ENCODE measurements at places on chromosomes 4 and X.
A peak's percentile ranks its signal among the peaks of the same experiment; 100 is the strongest.

GRCh38 chr4:186265683-186266652, at the start of gene F11:
F11 (plus strand) TSS chr4:186266189; CDS start chr4:186267137, 948 bp downstream.
- no peak for DNase-seq

- no peak for DNase-seq
Measured at GRCh38 chr4:122716825-122717448, 15.6 kb upstream of the BBS12 start.

DNA sequence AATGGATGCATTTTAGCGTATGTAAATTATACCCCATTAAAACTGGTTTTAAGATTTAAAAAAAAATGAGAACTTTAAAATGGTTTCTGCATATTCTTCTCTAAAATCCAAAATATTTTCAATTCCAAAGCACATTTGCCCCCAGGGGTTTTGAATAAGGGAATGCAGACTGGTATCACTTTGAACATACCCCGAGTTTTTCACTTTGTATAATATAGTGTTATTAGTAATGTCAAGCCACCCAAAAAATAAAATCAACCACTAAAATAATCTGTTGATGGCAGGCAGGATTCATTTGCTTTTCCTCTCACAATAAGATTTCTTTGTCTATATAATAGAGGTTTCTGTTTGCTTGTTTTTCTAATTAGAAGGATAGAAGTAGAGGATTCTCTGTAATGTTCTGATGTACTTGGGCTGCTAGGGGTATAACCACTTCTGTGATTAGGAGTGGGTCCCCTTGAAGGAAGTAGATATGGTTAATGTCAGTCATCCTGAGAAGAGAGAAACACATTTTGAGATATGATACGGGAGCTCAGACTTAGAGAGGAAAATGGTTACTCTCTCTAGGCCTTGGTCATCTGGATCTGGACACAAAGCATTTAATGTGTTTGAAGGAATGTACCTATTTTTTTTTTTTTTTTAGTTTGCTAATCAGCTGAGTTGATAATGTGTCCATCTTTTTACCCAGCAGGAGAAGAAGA, 9.3 kb upstream of the LIN54 start:
- no peak for DNase-seq

DNA sequence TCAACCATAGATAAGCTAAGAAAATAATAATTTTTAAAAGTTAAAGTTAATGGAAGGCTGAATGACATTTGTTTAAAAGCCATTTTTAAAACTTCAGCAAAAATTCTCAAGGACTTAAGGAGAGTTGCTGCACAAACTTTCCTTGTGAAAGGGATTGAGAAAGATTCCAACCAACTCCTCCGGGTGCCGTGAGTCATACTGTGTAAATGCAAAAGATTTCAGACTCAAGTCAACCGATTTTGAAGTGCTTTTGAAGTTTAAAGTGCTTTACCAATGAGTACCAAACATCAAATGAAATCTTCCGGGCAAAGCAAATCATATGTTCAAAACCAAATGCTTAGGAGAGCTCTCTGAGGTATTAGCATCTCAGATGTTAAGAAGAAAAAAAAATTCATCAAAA, 31.4 kb downstream of the VCX2 start:
- peak; percentile 4 for DNase-seq

DNA sequence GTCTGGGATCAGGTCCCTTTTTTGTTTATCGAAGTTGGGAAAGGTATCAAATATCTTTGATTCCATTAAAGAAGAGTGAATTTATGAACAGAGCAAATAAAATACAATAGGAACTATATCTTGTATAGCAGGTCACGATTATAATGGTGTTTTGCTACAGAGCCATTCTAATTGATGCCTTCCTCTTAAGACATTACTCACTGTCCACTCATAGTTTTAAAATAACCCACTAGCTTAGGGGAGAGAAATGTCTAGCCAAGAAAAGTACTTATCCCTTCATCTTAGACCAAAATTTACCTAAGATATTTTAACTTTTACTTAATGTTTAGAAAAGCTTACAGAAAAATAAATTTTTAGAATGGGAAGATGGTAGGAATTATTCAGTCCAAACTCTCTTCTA, 112.0 kb upstream of the PABPC4L start:
- DNase-seq, result no peak

- no peak for DNase-seq
Measured at GRCh38 chr4:147368948-147369347, 111.9 kb upstream of the EDNRA start.

GRCh38 chrX:117910216-117910615, 206.4 kb downstream of the KLHL13 start:
- no peak for DNase-seq

DNA sequence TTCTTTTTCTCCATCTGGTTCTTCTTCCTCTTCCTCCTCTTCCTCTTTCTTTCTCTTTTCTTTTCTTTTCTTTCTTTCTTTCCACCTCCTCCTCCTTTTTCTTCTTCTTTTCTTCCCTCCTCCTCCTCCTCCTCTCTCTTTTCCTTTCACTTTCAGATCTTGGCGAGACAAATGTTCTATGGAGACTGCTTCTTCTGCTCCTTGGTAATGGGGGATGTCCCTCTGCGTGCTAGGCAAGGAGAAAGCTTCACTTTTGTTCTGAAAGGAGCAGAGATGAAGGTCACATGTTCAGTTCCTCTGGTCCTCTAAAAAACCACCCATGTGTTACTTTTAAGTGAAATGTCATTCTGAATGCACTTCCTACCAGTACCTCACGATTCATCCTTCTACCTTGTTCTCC, 33.2 kb downstream of the NBDY start:
- no peak for DNase-seq

DNA sequence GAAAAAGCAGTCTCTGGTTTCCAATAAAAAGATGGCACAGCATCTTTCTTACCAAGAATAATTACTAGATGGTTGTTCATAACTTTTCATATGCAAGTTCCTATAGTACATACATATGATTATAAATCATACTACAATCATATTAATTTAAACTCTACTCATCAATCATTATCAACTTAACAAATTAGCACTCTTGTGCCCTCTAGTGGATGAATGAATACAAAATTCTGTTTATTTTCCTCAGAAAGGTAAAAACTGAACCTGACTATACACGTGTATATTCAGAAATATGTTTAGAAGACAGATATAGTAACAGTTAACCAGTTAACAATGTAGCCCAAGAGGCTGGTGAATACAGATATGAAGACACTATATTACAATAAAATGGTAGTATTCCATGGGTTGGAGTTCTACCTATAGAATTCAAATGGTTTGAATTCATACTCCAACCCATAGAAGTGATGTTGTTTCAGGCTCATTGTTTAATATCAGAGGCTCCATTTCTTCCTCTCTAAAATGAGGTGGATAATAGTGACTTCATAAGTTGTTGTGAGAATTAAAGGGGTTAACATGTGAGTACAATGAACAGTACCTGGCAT, 100.0 kb downstream of the ADAMTS3 start:
- DNase-seq, result no peak

DNA sequence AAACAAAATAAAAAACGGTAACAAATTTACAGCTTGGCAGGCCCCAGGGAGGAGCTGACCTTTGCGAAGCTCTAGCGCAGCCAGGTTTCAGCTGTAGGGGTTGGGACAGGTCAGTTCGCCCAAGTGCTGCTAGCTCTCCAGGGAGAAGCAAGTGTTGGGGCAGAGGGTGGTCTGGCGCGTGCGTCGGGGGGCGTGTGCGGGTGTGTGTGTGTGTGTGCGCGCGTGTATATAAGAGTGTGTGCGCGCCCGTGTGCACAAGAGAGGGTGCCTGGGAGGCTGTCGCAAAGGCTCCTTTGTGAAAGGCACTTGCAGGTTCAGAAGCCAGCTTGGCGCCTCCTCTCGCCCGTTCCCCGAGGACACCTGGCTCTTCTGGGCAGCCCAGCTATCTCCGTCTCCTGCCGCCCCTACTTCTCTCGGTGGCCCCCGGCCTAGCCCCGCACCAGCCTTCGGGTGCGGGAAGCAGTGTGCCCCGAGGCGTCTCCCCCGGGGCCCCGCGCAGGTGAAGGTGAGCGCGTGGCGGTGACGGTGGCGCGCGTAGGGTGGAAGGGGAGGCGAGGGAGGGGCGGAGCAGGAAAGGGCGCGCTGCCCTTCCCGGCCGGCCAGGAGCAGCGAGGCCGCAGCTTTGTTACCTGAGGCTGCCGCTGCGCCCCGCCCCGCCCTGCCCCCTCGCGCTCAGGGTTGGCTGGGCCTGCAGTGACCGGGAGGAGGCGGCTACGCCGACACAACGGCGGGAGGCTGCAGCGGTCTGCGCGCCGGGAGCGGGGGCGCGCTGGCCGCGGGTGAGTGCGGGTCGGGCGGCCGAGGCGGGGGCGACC, at the start of gene FHDC1:
TSS of gene FHDC1 (plus strand) at position 693 of the 815 bp plus-strand sequence. CDS start 6,735 bp downstream, outside the sequence.
- DNase-seq, result no peak

GRCh38 chr4:115514675-115515074, 401.3 kb upstream of the NDST4 start:
- no peak for DNase-seq

DNA sequence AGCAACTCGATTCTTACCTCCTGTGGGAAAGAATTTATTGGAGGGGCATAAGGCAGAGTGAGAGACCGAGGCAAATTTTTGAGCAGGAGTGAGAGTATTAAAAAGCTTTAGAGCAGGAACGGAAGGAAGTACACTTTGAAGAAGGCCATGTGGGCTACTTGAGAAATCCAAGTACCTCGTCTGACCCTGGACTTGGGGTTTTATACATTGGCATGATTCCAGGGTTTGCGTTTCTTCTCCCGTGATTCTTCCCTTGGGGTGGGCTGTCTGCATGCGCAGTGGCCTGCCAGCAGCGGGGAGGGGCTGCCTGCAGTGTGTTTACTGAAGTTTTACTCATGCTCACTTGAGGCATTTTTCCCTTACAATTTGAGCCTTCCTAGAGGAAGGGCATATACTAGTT, 3.4 kb downstream of the GALNT7 start:
- DNase-seq, result no peak

DNA sequence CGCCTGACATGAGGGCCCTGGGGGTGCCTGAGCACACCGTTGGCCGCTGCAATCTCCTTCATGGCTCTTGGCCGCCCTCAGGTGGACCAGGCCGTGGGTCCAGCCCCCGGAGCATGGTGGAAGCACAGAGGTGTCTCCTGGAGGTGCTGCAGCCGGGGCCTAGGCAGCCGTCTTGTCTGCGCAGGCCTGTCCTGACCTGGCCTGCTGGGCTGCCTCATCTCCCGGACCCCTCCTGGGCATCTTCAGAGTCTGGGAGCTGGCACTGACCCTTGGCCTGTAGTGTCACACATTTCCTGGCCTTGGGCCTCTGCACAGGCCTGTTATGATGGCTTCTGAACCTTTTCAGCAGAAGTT, 20.9 kb downstream of the UVSSA start:
- DNase-seq, result no peak

DNA sequence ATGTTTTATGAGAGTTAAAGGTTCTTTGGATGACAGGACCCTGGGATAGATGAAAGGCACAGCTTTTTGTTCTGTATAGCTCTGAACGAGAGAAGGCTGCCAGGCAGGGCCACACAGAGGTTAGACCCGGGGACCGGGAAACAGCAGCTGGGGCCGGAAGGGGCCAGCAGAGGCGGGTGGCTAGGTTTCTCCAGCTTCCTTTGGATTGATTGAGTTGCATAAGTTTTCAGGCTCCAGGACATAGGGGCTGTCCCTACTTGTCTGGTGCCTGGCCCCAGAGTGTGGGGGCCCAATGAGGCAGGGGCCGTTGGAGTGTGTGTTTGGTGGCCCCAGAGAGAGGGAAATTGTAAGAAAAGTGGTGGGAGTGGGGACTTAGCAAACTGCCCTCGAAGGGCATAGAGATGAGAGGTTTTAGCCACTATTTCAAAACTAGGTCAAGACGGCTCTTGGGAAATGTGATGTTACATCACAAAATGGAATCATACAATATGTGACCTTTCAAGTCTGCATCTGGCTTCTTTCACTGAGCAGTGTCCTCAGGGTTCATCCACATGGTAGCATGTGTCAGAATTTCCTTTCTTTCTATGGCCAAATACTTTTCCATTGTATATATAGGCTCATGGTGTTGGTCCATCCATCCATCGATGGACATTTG, 3.7 kb downstream of the ZFP92 start:
- no peak for DNase-seq

DNA sequence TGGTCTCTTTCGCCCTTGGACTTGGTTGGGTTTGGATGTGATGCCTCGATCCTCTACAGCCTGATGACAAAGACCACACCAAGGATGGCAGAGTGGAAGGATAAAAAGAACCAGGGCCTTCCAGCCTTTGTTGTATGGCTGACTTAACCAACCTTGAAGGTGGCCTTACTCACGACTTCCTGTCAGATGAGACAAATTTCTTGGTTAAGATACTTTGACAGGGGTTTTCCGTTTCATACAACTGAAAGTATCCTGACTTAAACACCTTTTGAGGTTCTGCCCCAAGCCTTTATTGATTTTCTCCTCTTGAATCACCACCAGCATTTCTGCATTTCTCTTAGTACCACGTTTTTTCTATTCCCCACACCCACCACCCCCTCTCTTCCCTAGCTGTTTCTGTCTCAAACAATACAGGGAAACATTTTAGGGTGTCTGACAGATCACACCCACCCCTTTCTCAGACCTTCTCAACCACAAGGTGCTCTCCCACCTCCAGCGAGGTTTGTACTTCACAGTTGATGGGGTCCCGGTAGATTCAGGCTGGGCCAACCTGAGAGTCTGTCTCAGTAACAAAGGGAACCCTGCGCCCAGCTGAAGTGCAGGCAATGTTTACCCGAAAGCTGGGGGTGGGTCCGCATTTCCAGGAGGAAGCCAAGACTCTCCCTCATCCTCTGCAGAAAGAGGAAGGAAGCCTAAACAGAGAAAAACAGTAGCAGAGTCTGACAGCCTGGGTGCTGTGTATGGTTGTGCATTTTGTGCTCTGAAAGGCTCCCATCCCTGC, 5.0 kb upstream of the TSPAN5 start:
- no peak for DNase-seq

GRCh38 chrX:40543661-40544328, 37.0 kb upstream of the ATP6AP2 start:
- DNase-seq, result peak; percentile 28

DNA sequence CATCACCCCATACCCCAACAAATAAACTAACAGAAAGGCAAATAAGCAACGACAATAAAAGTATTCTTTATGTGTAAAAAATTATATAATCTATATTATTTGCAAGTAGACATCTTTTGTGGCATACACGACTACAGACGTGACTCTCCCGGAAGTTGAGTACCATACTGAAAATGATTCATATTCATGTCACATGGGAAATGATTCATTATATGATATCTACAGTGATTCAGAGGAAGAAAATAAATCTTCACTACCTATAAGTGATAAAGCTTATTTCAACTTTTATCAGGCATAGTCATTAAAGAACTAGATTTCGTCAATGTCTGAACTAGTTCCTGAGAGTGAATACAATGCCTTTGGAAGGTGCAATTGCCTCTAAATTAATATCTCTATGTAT, 4.6 kb upstream of the ANTXR2 start:
- no peak for DNase-seq

DNA sequence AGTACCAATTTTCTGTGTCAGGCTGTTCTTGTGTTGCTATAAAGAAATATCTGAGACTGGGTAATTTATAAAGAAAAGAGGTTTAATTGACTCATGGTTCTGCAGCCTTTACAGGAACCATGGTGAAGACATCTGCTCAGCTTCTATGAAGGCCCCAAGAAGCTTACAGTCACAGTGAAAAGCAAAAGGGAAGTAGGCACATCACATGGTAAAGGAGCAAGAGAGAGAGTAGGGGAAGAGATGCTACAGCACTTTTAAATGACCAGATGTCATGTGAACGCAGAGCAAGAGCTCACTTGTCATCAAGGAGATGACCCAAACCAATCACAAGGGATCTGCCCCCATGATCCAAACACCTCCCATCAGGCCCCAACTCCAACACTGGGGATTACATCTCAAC, 174.3 kb downstream of the ATP10D start:
- no peak for DNase-seq
